ENCODE measurements at places on chromosomes 13 and 19.

DNA sequence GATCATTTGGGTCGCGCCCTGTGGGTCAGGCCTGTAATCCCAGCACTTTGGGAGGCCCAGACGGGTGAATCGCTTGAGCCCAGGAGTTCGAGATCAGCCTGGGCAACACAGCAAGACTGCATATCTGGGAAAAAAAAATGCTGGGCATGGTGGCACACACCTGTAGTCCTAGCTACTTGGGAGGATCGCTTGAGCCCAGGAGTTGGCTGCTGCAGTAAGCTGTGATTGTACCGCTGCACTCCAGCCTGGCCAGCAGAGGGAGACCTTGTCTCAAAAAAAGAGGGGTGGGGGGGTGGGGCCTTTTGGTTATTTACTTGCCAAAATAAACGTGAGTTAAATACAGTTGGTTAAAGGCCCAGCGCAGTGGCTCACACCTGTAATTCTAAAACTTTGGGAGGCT, 9.8 kb upstream of the ZNF544 start:
- no peak for DNase-seq

GRCh38 chr13:28495538-28496187, 735 bp upstream of the FLT1 start:
- DNase-seq: no peak

DNA sequence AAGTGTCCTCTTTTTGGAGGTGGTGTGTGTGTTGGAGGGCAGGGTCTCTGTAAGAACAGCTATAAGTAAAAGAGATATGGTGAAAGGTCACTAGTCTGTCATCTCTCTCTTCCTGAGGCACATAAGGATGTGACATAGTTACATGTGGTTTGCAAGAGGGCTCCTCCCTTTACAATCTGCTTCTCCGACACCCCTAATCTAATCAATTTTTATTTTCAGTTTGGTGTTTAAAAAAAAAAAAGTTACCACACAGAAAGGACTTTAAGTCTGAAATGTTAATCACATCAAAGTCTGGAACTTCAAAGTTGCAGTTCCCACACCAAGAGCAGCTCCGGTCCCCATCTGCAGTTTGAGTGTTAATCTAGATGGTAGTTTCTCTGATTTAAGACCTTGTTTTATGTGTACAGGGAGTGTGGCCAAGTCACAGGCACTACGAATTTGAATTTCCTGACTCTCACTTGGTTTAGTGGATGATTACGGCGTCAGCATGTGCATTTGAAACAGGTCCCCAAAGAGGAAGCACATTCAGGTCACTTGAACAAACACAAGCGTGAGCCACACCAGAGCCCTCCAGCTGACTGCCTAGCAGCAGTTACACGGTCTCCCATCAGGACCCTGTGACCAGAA, 53.1 kb downstream of the FOXO1 start:
- DNase-seq: no peak

GRCh38 chr13:24280720-24281119, 28.7 kb upstream of the C1QTNF9 start:
- DNase-seq: no peak

DNA sequence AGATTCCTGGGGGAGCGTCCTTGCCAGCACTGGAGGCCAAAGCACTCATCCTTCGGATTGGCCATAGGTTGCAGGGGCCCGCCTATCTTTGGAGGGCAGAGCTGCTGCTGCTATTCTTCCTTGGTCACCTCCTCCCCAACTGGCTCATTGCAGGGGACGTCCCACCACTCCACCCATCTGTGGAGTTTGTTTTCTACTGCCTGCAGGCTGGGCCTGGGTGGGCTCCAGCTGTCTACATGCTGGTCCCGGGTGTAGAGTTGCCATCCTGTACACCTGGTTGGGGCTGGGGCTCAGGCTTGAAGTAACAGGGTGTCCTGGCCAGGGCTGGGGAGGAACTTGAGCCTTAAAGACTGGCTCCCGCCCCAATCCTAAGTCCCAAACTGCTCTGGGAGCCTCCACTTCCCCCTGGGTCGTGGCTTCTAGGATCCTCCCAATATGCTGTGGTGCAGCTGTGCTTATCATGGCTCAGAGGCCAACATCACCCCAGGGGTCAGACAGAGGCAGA, 2.1 kb downstream of the RNF225 start:
- no peak for DNase-seq

- DNase-seq: no peak
Measured at GRCh38 chr13:25213715-25214114, 41.6 kb upstream of the AMER2 start.

DNA sequence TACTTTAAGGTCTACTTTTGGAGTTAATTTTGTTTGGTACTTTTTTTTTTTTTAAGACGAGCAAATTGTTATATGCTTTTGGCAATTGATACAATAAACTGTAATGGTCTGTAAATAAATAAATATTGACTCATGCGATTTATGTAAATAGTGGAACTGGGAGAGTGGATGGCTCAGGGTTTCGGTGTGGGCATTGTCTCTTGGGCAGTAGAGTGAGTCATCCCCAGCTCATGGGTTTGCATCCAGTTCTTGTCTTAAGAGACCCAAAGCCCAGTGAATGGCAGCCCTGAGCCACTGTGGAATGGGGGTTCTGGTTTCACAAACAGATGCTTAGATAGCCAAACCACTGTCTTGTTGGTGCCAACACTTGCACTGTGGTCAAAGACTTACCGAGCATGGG, 33.0 kb downstream of the FGF9 start:
- no peak for DNase-seq

DNA sequence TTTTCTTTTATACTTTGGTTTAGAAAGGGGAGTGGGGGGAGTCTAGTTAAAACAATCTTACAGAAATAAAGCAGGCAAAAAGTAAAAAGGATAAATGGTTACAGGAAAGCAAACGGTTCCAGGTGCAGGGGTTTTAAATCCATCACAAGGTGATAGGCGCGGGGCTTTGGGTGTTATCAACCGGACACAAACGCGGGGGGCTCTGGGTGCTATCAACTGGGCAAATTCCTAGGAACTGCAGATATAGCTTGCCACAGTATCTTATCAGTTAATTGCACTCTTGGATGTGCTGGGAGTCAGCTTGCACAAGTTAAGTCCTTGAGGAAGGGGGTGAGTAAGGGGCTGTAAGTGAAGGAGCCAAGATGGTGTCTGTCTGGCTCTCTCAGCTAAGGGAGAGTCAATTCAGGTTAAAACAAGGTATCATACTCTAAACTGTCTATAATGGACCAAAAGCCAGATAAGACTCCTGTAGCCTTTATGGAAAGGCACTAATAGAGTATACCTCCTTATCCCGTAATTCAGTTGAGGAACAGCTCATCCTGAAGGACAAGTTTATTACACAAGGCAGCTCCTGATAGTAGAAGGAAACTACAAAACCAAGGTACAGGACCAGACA, 32.6 kb upstream of the ZSCAN5A start:
- no peak for DNase-seq

GRCh38 chr19:17445526-17446165, 2.8 kb downstream of the TMEM221 start:
- no peak for DNase-seq

DNA sequence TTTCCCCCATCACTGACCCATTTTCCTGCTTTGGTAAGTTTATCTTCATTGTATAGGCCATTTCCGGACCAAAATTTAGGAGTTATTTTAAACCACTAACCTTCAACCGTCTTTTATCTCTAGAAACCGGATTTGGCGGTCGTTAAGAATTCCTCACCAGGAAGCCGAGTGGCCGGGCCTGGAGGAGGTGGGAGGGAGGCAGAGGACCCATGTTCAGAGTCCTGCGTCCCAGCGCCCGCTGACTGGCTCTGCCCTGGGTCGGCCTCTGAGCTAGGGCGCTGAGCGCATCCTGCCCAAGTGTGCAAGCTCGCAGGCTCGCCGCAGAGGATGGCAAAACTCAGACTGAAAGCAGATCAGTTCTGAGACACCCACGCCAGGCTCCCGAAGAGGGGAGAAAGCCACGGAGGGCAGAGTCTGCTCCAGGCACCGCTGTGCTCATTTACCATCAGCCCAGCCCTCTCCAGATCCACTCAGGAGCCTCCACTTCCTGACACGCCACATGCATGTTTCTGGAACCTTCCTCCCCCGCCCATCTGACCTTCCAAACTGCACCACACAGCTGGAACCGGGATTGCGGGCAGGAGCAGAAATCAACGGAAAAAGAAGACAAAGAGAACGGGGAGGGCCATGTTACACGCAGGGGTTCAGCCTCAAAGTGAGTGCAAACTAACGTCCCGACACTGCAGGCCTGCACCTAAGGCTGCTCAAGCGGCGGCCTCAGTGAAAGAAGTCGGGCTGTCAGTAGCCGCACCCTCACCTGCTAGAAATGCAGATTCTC, 8.3 kb downstream of the COL4A1 start:
- DNase-seq: no peak

DNA sequence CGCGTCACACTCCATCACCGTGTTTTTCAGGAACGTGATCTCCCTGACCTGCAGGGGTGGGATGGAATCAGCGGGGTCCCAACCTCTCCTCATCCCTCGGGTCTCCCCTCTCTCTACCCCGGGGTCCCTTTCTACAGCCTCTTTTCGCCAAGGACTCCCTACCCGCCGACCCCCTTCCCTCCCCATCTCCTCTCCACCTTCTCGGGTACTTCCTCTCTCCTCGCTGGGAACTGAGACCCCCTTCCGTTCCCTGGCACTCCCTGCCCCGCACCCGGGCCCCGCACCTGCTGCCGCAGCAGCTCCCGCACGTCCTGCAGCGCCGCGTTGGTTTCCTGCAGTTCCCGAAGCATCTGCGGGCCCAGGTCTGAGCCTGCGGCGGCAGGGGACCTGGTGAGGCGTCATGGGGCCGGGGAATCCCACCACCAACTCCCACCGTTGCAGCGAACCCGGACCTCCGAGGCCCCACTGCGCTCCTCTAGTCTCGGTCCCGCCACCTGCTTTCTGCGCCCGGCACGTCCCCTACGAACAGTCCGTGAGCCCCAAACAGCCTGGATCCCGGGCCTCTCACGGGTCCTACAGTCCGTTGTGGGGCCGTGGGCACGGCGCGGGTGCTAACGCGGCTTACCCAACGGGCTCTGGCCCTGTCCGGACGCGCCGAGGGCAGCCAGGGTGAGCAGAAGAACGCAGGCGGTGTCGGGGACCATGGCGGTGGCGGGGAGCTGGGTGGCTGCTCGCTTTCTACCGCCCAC, at the start of gene COMP:
TSS of gene COMP (minus strand) at position 740 of the 749 bp plus-strand sequence. CDS start at position 704, 36 bp downstream.
- DNase-seq: no peak

DNA sequence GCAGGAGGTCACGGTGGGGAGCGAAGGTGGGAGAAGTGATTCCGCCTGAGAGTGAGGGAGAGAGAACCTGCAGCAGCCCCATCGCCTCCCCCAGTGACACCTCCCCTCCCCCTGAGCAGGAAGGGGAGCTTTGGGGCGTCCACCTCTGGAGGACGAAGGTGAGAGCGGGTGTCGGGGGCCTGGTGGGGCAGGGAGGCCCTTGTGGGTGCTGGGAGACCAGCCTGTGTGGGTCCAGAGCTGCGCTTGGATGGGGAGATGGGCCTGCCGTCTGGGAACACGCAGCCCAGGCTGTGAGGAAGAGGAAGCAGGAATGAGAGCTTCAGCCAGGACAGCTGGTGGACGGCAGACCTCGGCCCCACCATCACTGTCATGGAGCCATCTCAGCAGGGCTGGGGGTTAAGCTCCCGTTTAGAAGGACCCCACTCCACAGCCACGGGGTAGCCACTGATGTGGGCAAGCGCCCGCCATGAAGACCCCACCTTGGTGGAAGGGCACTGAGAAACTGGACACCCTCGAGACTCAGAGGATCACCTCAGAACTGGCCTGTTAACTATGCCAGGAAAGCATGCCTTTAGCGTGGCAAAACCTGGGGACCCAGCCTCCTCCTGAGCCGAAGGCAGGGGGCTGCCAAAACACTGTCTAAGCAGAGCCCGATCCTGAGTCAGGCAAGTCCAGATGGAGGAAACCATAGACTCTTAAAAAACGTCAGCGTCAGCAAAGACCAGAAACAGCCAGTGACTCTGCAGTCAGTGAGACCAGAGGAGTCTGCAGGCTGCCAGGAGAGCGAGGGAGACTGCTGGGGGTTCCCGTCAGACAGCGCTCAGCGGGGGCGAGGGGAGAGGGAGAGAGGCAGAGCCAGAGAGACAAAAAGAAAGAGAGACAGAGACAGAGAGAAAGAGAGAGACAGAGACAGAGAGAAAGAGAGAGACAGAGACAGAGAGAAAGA, 6.4 kb upstream of the PROZ start:
- peak; percentile 18 for DNase-seq

- DNase-seq: no peak
Measured at GRCh38 chr19:1147934-1148549, 26.0 kb downstream of the SBNO2 start.

DNA sequence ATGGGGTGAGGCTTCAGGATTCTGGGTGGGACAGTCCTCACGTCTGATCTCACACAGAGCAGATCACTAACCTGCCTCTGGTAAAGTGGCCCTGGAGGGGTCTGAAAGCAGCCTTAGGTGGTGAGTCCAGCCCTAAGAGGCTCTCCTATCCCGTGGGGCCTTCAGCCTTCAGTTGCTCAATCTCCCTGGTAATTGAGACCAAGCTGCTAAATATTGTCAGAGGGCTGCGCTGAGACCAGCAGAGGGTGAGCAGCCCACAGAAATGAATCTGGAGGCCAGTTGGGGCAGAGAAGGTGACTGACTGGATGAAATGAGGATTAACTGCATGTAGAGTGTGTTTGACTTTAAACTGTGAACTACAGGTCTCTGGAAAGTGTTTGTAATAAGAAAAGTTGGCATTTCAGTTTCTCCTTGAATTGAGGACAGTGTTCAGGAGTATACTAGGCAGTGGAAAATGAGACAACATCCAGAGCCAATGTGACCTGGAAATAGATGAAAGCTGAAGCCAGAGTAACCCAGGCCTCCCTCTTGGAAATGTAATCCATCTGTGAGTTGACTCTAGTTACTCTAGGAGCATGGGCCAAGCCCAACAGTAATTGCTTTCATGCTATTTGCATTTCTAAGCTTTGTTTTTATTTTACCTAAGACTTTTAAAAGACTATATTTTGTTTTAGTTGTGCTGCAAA, 14.3 kb upstream of the HSPH1 start:
- DNase-seq: no peak

- no peak for DNase-seq
Measured at GRCh38 chr13:24651718-24652345, 28.4 kb upstream of the ATP12A start.

DNA sequence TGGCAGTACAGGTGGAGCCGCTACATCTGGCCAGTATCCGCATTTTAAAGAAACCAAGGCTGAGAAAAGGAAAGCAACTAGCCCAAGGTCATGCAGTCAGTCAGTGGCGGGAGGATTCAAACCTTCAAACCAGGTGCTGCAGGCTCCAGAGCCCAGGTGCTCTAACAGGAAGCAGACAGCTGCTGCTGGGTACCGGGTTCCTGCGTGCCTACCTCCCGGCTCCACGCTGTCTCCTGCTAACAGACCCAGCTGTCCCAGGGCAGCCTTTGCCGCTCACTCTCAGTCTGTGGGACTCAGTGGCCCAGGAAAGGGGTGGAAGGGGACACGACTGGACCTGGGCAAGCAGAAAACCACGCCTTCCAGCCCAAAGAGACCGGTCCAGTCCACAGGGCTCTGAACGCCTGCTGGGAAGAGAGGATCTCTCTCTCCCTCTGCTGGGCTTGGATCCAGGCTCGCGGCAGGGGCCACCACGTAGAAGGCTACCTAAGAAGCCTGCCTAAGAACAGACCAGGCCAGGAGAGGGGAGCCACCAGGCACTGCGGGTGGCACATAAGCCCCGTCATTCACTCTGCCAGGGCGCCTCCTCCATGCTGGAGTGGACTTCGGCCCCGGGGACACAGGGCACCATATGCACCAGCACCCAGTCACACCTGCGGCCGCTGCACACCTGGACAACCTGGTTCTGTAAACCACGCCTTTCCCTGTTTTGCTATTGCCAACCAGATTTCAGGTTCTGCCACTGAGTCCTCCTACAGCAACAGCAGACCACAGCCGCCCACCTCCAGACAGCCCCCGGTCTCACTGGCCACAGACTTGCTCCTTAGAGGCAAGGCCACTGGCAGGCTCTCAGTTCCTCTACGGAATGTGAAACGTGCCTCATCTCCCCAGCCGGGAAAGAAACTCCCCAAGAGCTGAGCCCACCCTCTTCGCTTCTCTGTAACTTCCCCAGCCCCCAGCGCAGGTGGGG, 4.6 kb downstream of the DAPK3 start:
- no peak for DNase-seq
